ENCODE measurements at places on chromosomes 6 and 20.
A peak's percentile ranks its signal among the peaks of the same experiment; 100 is the strongest.

DNA sequence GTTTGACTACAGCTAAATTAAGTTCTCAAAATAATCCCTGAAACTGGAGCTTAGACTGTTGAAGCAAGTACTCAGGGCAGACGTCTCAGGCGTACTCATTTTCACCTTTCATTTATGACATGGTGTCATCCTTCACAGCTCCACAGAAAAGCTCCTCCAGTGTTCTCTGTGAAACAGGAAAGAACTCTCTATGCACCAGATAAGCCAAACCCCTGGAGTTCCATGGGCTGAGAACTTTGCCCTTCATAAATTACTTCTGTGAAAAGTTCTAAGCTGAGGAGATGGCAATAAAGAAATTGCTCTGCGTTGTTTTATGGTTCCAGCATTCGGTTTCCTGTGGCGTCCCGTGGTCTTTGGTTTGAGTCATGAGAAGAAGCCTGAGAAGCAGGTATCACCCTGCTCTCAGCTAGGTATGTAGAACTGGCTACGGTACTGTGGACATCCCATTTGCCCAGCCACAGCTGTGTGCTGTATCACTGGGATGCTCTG is 20.2 kb upstream of the RREB1 start:
- no peak for DNase-seq

- no peak for DNase-seq
These were observed 35.9 kb upstream of the HLA-G start for GRCh38 chr6:29791786-29792122.

GRCh38 chr6:86712039-86712438 is 225.3 kb upstream of the HTR1E start:
- DNase-seq = no peak

DNA sequence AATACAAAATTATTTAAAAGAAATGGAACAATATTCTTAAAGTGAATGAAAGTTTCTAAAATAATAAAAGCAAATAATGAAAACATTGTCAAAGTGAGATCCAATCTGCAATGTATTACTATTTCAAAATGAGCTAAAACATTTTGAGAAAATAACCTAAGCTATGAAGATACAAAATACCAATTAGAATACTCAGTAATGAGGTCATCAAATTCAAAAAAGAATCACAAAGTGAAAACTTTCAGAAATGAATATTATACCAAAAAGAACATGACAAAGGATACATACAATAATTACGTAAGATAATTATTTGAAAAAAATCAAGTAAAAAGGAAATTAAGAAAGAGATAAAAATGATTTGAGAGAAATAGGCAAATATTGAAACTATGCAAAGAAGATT is 634.5 kb downstream of the EYS start:
- no peak for DNase-seq

DNA sequence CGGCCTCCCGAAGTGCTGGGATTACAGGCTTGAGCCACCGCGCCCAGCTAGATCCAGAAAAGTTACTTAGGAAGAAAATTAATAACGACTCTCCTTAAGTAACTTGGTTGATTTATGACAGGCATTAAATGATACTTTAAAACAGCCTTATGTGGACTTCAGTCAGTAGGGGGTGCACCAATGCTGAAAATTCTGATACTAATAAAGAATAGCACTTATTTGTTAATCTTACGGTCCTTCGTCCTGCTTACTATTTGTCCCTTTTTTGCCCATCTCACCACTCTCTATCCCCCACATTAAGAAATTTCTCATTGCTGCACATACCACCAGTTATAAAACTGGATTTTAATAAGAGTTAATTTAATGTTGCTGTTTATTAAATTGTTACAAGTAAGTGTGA is 12.7 kb upstream of the PRELID3B start:
- DNase-seq = peak; percentile 35

DNA sequence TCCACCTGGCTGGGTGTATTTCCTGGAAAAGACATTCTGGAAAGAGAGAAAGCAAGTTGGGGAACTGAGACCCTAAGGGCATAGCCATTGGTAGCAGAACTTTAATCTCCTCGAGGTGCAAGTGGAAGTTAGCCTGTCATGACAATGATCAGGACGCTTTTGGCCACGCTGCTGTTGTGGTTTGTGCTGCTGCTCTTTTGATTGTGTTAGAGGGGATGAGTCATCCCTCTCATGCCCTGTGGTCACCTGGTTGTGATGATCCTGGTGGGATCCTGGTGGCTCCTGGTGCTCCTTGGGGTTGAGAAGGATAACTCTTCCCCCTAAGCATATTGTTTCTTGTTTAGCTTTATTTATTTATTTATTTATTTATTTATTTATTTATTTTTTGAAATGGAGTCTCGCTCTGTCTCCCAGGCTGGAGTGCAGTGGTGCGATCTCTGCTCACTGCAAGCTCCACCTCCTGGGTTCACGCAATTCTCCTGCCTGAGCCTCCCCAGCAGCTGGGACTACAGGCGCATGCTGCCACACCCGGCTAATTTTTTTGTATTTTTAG is 350.3 kb downstream of the KIF16B start:
- DNase-seq = no peak

DNA sequence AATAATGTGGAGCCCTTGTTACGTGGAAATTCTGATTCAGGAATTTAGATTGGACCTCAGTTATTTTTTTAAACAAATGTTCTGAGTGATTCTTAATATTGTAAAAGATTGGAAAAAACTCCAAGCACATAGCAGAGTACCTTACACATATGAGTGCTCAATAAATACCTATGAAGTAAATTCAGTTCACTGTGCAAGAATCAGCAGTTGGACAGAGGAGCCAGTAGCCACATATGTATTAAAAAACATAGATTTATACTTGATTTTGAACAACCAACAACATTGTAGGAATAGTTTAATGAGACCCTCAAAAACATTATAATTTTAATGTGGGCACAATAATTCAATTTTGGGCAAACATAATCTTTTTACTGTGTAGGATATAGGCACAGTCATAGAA is 109.3 kb upstream of the B3GAT2 start:
- DNase-seq = no peak

DNA sequence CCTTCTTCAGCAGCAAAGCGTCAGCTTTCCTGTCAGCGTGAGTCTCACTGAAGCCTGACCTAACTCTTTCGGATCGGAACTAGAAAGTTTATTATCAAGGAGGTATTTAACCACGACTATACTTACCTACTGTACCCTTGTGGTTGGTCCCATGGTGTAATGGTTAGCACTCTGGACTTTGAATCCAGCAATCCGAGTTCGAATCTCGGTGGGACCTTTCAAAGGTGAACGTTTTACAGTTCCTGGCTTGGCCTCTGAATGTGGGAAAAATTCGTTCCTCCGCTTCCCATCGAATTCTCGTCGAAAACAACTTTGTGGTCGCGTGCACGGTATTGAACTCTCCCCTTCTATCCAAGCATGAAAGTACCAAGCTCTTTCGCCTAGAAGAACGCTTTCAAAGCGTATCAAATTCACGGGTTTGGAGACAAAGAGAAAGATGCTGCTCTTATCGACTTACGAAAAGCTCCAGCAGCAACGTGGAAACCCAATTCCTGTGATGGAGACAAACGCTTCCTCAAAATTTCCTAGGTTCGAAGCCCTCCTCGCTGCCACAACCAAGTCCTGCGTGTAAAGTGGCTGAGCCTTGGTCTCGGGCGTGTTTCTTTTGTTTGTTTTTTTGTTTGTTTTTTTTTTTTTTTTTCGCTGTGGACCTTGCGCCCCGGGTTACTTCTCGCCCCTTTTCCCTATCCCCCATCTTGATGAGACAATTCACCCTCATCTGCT is 63.7 kb downstream of the GPX5 start:
- peak; percentile 87 for DNase-seq

GRCh38 chr20:38272398-38272797 is 11.9 kb upstream of the KIAA1755 start:
- peak; percentile 84 for DNase-seq

- DNase-seq = no peak
These were observed 2.7 kb downstream of the FBXO9 start for GRCh38 chr6:53067849-53068361.

DNA sequence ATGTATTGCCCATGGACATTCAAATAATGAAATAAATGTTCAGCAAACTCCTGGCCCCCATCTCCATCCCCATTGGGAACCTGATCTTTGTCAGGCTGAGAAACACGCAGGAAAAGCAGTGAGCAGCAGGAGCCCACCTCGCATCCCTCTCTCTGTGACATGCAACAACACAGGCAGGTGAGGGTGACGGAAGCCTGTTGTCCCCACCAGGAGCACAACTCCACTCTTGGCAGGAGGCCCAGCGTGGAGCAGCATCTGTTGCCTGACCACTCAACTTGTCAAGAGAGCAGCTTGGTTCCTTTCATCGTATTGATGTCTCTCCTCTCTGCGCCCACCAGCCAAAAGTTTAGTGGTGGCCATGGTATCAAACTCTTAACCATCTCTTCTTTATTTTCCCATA is 586.9 kb upstream of the ARID1B start:
- DNase-seq = no peak

- no peak for DNase-seq
These were observed 365.8 kb upstream of the OPRM1 start for GRCh38 chr6:153673225-153673624.

- DNase-seq = no peak
These were observed 234.5 kb downstream of the TFAP2A start for GRCh38 chr6:10180138-10181074.

DNA sequence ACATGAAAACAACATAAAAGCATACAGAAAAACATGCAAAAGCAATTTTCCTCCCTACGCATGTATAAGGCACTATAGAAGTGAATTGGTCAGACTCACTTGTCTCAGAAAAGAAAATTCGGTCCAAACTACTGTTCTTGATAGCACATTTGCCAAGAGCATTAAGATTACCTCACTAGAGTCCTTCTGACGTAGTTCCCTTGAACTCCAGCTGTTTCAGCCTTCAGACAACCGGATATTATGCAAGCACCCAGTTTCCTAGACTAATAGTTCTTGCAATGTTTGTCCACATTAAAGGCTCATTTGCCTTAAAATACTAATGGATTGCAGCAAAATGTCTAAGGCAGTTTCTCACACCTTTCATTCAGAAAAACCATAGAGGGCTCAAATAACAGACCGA is 2.5 kb upstream of the CASS4 start:
- DNase-seq = peak; percentile 34

- DNase-seq = no peak
These were observed 210.2 kb upstream of the CITED2 start for GRCh38 chr6:139584599-139584998.

DNA sequence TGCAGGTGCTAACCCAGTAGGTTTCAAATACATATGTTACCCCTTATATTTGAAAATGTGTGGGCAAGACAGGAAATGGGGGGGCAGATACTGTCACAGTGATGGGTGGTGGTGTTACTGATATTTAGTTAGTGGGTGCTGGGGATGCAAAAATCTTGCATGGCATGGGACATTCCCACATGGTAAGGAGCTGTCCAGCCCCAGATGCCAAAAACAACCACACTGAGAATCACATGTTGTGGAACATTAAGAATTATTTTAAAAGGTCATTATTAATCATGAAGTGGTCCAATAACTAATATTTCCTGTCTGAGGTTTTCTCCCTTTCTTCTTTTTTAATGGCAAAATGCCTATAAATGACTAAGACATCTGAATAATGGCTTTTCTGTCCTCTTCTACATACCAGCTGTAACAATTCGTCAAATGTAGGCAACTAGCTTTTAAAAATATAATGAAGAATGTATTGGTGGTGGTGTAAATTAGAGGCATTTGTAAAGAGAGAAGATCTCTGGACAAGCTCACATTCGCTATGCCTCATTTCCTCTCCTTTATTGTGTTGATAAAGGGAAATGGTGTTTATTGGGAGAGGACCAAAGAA is 57.3 kb upstream of the SLC35B3 start:
- no peak for DNase-seq

DNA sequence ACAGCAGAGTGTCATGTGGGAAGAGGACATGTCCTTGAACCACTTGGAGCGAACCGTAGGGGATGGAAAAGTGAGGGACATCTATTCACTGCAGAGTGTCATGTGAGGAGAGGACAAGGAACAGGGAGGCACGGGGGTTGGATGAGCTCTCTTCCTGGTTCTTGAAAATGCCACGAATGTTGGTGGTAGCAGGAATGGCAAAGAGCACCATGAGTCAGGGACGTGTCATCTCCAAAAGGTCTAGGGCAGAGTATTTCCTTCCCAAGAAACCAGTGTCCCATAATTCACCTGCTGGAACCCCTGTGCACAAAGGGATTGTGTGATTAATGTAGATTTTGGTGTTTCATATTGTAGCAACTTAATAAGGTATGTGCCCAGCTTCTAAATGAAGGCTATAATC is 136.8 kb downstream of the BFSP1 start:
- peak; percentile 1 for DNase-seq

- DNase-seq = no peak
These were observed 91.8 kb downstream of the INSM1 start for GRCh38 chr20:20459726-20460125.

DNA sequence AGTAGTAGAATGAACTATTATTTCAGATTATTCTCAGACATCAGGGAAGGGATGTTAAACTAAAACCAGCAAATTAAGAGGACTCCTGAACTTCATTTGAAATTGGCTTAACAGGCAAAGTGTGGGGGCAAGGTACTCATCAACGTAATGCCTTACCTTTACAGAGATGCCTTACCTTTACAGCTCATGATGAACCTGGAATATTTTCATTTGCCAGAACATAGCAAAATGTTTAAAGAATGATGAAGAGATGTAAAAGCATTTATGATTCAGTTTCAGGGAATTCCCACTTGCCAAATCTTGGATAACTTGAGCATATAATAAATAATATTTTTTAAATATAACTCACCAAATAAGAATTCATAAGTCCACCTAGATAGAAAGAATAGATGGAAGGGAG is 207.5 kb downstream of the TINAG start:
- DNase-seq = no peak

GRCh38 chr6:115796061-115796460 is 264.6 kb downstream of the FRK start:
- DNase-seq = peak; percentile 70

- no peak for DNase-seq
These were observed 46.5 kb upstream of the PLCB4 start for GRCh38 chr20:9022376-9022775.

DNA sequence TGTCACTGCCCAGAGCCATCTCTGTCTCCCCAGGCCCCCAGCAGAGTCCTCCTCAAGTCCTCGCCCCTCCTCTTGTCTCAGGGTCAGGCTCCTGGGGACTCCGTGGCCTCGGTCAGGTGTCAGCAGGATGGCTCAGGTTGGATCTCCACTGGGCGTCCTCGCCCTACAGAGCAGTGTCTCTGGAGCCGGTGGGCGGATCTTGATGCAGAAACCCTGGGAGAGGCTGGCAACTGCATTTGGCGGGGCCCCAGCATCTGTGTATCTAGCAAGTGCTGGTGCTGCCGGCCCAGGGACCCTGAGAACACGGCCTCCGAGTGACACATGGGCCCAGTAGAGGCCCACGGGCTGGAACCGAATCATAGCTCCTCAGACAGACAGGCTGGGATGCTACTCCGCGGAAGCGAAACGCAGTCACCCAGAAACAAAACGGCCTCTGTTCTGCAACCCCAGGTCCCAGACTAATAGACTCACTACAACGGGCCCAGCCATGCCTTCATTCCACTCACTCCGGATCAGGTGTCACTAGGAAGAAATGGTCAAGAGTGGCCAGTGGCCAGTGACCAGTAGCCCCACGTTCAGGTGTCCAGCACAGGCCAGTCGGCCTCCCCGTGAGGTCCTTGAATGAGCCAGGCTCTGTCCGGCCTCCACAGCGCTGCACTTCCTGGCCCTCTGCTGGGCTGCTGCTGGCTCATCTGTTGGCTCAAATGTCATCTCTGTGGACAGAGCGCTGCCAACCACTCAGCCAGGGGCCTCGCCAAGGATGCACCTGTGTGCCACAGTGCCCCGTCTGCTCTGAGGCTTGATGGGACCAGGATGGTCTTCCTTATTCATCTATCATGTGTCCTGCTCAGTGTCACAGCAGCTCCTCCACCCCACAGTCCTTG is 12.6 kb upstream of the FRMD1 start:
- DNase-seq = no peak
